ENCODE measurements at places on chromosomes 2 and 18.

DNA sequence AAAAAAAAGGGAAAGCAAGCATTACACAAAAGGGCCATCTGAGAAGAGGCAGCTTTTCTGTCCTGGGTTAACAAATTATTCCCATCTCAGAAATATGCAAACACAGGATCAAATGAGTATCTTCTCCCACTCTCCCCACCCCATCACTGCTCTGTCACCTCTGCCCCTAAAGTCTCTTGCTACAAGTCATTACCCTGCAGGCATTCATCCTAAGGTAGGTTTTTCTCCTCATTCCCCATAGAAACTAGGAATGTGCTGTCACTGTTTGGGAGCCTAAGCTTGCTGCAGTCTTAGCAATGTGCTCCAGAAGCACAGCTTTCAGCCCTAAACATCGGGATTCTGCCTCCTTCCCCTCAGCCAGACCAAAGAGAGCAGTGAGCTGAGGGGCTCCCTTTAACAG is 3.6 kb downstream of the LRRTM1 start:
- DNase-seq: no peak

GRCh38 chr18:52682260-52682659 is 342.3 kb downstream of the DCC start:
- no peak for DNase-seq

DNA sequence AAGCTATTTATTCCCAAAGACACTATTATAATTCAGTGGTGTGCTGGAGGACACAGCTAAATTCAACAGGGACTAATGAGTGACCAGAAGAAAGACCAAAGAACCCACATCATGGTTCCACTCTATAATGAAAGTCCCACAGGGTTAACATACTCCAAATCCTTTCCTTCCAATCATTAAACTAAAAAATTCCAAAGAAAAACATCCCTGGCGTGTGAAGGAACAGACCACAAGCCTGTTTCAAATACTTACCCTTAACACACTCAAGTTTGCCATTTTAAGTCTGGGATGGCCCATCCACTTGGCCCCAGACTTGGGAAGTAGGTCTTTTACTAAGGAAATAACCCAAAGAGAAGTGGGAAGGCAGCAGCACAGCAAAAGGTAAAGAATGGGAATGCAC is 150.1 kb upstream of the CCDC150 start:
- no peak for DNase-seq

GRCh38 chr2:33644215-33644614 is 45.1 kb upstream of the FAM98A start:
- DNase-seq: no peak

DNA sequence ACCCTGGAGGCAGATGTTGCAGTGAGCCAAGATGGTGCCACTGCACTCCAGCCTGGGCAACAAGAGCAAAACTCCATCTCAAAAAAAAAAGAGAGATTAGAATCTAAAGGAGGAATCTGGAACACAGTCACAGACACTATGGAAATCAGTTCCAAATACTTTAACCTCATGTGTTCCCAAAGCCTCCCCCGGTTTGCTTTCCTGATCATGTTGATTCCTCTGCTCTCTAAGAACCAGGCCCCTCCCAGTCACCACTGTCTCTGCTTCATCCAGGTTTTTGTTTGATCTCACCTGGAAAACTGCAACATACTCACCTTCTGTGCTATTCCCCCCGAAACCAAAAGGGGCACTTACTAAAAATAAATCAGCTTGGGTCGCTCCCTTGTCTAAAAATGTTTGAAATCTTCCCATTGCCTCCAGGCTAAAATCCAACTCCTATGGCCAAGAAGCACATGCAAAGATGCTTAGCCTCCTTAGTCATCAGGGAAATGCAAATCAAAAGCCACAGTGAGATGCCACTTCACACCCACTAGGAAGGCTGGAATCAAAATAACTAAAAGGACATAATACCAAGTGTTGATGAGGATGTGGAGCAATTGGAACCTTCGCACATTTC is 6.2 kb upstream of the NEU2 start:
- DNase-seq: peak; percentile 90

- no peak for DNase-seq
Observed at GRCh38 chr2:106561356-106561755, 74.2 kb downstream of the CD8B2 start.

- DNase-seq: no peak
Observed at GRCh38 chr2:125591954-125592353, 1064.0 kb upstream of the GYPC start.

Data from M059J (cell line).